NCI-H526 treated with DMSO at 0.1 percent for 48 hours (cell line): ENCODE measurements at places on chromosomes 3 and 15.

- DNase-seq, result no peak
Measured at GRCh38 chr3:194736896-194737600, 51.4 kb downstream of the FAM43A start.

DNA sequence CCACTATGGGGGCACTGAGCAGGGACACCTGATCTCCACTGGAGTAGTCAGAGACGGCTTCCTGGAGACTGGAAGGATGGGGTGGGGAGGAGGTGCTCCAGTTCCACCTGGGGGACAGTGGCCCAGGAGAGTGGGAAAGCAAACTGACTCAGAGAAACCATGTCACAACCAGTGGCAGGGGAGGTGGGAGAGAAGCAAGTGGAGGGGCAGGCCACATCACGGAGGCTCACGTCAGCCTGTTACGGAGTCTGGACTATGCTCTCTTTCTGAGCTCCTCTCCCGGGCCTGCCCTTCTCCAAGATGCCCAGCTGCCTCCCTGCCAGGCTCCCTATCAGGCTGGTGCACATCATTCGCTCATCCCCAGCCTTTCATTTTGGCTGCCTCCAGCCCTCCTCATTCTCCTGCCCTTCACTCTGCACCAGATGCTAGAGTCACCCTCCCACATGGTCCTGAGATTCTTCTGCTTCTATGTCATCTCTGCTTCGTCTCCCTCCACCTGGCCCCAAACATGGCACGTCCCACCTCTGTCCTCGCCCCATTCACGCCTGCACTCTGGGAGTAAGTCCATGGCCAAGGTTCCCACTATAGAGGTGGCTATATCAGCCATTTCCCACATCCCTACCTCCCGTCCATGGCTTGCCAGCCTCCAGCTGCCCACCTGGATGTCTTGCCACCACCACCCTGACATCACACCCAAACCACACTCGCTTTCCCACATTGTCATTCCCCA, 100.3 kb downstream of the ADCY5 start:
- no peak for DNase-seq

GRCh38 chr15:92650256-92650655, 5.3 kb downstream of the FAM174B start:
- DNase-seq, result no peak

GRCh38 chr3:58173669-58174398, 36.9 kb downstream of the DNASE1L3 start:
- peak; percentile 8 for DNase-seq

DNA sequence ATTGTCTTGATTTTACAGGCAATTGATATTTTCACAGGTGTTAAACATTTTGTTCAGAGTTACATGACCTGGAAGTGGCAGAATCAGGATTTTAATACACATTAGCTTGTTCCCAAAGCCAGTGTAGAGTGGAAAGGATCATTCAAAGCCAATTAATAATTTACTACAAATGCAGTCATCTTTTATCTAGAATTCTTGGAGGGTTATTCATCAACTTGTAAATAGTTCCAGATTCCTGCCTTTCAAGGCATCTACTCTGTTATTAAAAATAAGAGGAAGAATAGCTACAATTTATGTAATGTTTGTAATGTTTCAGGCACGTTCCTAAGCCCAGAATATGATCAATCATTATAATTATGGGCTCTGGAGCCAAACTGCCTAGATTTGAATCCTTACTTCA, 358.5 kb downstream of the ZNF385D start:
- no peak for DNase-seq

DNA sequence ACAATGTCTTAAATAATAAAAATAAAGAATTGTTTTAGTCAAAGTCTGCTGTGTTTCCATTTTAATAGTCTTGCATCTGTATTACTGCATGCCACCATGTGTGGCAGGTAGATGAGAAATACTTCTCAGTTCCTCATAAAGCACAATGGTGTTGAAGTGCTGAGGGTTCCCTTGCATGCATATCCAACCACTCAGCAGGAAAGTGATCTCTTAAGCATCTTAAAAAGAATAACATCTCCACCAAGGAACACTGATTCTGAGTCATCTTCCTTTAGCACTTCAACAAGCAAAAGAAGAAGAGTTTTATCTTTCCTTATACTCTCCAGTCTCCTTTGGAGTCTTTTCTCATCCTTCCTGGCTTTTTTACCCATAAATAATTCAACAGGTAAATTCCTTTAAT, 602.0 kb downstream of the TBL1XR1 start:
- DNase-seq, result no peak

GRCh38 chr3:158249183-158249582, 139.3 kb downstream of the RSRC1 start:
- no peak for DNase-seq

DNA sequence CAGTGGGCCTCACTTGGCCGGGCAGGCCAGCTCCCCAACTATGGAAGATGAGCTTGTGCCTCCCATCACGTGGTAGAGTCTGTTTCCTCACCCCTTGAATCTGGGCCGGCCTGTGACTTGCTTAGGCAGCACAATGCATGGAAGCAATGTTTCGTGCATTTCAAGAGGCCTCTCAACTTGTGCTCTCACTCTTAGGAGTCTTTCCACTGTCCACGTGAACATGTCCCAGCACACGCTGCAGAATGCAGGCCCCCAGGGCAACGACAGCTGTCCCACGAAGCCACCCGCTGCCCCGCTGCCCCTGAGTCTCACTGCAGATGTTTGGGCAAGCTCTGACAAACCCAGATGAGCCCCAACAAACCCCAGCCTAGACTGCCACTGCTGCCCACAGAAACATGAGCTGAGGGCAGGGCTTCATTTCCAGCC, 27.2 kb upstream of the SLC41A3 start:
- DNase-seq, result no peak

DNA sequence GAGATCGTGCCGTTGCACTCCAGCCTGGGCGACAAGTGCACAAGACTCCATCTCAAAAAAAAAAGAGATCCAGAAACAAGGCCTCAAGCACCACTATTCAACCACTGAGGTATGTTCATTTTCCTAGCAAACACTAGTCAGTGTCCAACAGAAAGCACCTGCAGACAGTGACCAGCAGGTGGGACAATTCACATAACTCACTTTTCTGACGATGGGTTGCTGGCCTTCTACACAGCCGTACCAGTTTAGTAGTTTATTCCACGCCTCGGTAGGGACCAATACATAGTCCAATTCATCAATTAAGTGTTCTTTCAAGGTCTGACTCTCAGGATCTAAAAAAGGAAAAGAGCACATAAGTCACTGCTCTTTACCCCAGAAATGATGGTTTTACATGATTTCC, 12.4 kb downstream of the USP4 start:
- no peak for DNase-seq

GRCh38 chr15:90022905-90023700, 22.0 kb downstream of the ZNF710 start:
- DNase-seq, result no peak

GRCh38 chr3:129461022-129461421, 21.0 kb downstream of the IFT122 start:
- DNase-seq, result no peak

GRCh38 chr15:75449585-75450306, 1.7 kb downstream of the SIN3A start:
- no peak for DNase-seq

DNA sequence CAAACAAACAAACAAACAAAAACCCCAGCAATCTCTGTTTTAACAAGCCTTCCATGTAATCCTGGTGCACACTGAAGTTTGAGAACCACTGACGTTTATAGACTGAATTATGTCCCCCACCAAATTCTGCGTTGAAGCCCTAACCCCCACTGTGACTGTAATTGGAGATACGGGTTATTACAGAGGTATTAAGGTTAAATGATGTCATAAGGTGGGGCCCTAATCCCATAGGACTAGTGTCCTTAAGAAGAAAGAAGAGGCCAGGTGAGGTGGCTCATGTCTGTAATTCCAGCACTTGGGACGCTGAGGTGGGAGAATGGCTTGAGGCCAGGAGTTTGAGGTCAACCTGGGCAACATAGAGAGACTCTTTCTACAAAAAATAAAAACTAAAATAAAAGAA, 42.4 kb upstream of the TM4SF1 start:
- no peak for DNase-seq

DNA sequence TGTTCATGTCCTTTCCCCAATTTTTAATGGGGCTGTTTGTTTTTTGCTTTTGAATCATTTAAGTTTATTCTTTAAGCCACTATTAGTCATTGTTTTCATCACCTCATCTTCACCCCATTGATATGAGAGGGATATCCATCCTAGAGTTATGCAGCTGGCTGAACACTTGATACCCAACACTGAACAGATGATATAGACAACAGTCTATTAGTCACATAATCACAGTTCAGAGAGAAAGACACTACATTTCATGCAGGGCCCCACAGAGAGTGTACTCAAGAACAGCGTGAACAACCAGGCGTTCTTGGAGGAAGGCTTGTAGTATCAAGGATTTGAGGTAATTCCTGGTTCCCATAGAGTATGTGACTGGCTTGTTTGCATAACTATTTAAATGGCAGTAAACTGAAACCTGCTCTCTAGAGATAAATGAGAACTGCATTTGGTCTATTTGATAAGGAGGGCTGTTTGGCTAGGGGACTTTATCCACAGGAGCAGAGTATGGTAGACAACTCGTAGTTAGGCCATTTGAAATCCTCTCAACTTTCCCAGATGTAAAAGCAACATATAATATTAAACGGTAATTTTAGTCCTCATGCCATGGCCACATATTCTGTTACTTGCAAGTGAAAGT, 618.7 kb downstream of the SI start:
- DNase-seq, result no peak

DNA sequence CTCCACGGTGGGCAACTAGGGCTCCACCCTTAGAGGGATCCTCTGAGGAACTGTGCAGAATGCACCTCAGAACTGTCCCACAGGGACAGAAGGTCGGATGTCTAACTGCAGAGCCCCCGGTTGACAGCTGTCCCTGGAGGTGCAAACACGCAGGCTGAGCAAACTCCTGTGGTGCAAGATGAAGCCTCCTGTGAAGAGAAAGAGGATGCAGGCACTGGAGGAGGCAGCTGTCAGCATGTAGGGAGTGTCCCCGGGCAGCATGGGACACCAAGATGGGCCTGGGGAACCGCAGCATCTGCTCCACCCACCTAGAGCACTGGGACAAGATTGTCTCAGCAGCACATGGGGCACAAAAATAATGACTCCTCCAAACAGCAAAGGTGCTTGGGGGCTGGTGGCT, 258.9 kb downstream of the ABHD5 start:
- no peak for DNase-seq

- no peak for DNase-seq
Measured at GRCh38 chr3:4848176-4848825, 130.9 kb upstream of the BHLHE40 start.

DNA sequence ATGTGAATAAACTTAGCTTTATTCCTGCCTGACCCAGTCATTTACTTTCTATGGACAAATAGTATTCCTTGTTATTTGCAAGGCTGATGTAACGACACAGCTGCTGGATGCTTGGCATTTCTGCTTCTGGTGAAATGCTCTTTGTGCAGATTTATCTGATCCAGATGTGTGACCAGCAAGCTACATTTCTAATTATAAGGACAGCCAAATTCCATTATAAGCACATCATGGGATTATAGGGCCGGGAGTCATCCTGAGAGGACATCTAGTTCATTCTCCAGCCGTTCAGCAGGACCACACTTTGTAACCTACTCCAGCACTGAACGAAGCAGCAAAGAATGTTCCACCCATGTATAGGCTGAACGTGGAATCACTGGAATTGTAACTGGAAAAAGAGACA, 42.9 kb downstream of the FNDC3B start:
- no peak for DNase-seq
